ENCODE measurements at places on chromosomes 2 and 18. TPM values are rescaled to one million over a fixed set of nuclear protein-coding genes. Genes with fewer than 3 reads are reported as not detected.

DNA sequence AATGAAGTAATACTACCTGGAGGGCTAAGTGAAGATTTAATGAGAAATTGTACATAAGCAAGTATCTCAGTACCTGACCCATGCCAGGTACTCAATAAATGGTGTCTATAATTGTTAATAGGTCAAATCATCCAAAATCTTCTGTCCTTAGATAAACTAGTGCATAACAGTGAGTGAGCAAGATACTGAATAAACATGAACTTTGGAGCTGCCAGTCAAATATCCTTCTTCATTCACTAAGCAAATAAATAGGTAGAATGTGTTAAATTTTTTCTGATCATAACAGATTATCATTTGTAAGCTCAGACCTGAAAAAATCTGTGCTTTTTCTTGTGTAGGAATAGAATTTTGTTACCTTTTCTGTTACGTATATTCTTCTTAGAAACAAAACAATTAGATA lies 39.6 kb downstream of the RAB3GAP1 start:
- H3K36me3 ChIP-seq: no peaks in the 10 kb centered on the region
- H3K4me3 ChIP-seq: no peak overlapping the region
- H3K4me1 ChIP-seq: peaks cover 44% of the 10 kb centered on the region
- H3K27me3 ChIP-seq: no peaks in the 10 kb centered on the region

- no peak for DNase-seq
- H3K27ac ChIP-seq: no peak overlapping the region
- H3K4me1 ChIP-seq: no peaks in the 10 kb centered on the region
- no peak overlapping the region for H3K4me3 ChIP-seq
Measured at GRCh38 chr2:134952608-134953007, 34.0 kb downstream of the CCNT2 start.

- no peak for DNase-seq
- H3K4me1 ChIP-seq: peaks cover 19% of the 10 kb centered on the region
- peaks cover 3% of the 10 kb centered on the region for H3K36me3 ChIP-seq
- no peaks in the 10 kb centered on the region for H3K27me3 ChIP-seq
- no peak overlapping the region for H3K4me3 ChIP-seq
Measured at GRCh38 chr2:97870396-97870843, 125.3 kb downstream of the TMEM131 start.

DNA sequence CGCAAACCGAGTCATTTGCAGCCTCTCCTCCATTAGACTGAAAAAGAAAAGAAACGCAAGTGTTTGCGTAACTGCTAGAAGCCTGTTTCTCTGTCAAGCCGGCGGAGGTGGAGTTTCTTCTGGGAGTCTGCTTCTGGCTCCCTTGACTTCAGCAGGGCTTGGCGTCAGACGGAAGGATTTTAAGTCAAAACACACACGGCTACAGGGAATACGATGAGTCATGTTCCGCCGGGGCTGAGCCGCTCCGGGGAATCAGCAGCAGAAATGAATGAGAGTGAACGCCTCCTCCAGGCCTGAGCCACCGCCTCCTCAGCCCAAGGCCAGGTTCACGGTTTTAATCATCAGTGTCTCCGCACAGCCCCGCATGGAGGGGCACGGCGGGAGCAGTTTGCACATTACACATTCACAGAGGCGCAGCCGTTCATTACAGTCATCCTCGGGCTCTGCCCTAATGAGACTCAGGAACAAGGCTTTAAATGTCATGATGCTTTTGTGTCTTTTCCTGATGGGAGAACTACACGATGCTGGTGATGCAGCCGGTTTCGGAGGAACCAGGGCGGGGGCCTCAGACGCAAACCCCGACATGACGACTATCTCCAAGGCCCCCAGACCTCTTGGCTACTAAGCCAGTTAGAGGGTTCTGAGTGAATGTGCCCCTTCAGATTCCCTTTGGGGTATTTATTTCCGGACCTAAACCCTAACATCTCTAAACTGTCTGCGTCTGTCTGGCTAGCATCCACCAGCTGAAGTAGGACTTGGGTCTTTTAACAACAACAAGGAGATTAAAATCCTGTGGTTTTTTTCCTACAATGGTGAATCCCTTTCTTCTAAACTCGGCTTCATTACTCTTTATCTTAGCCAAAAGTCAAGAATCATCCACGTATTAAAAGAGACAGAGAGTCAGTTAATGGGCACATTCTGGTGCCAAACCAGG lies 11.1 kb upstream of the SCG2 start:
- peak; percentile 78 for DNase-seq
- no peak overlapping the region for H3K27ac ChIP-seq
- no peaks in the 10 kb centered on the region for H3K36me3 ChIP-seq

DNA sequence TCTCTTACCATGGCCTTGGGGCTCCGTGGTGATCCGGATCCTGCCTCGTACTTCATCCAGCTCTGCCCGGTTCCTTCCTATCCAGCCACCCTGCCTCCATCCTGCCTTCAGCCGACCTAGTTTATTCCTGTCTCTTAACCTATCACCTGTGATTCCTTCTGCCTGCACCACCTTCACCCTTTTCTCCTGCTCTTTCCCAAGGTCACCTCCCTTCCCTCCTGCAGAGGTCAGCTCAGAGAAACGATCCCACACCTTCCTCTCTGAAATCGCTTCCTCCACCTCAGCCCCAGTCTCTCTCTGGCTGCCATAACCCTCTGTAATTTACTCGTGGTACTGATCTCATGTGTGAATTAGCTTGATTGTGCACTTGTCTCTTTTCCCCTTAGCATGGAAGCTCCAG lies 23.5 kb upstream of the LAPTM4A start:
- H3K4me1 ChIP-seq: peaks cover 16% of the 10 kb centered on the region
- H3K27ac ChIP-seq: peak overlapping the region; percentile 23
- no peaks in the 10 kb centered on the region for H3K36me3 ChIP-seq
- no peaks in the 10 kb centered on the region for H3K27me3 ChIP-seq

GRCh38 chr2:36178384-36178783 lies 177.2 kb upstream of the CRIM1 start:
- no peaks in the 10 kb centered on the region for H3K4me1 ChIP-seq
- no peaks in the 10 kb centered on the region for H3K36me3 ChIP-seq
- no peaks in the 10 kb centered on the region for H3K27me3 ChIP-seq
- no peak for DNase-seq

- DNase-seq: no peak
- peak overlapping the region; percentile 90 for H3K27ac ChIP-seq
- peaks cover 69% of the 10 kb centered on the region for H3K4me1 ChIP-seq
- no peak overlapping the region for H3K4me3 ChIP-seq
- no peaks in the 10 kb centered on the region for H3K36me3 ChIP-seq
- H3K27me3 ChIP-seq: no peaks in the 10 kb centered on the region
Measured at GRCh38 chr2:41937464-41937906, 110.3 kb upstream of the PKDCC start.

DNA sequence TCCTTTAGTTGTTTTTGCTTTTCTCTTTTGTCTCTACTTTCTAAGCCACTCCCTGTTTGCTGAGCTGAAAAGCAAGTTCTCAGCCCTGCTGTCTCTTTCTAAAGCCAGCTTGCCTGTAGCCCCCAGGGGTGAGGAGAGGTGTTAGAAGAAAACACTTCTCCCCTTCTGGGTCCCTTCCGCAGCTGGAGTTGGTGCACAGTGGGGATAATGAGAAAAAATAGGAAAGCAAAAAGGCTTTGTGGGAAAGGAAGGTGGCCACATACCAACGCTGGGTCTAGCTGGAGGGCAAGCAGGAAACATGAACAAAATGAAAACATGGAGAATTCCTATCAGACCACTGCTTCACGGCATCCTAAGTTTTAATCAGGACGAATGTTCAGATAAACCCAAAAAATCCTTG lies 15.5 kb upstream of the SLC20A1 start:
- no peaks in the 10 kb centered on the region for H3K27me3 ChIP-seq
- peaks cover 14% of the 10 kb centered on the region for H3K4me1 ChIP-seq
- no peaks in the 10 kb centered on the region for H3K36me3 ChIP-seq
- no peak overlapping the region for H3K27ac ChIP-seq
- DNase-seq: no peak
- H3K4me3 ChIP-seq: no peak overlapping the region

DNA sequence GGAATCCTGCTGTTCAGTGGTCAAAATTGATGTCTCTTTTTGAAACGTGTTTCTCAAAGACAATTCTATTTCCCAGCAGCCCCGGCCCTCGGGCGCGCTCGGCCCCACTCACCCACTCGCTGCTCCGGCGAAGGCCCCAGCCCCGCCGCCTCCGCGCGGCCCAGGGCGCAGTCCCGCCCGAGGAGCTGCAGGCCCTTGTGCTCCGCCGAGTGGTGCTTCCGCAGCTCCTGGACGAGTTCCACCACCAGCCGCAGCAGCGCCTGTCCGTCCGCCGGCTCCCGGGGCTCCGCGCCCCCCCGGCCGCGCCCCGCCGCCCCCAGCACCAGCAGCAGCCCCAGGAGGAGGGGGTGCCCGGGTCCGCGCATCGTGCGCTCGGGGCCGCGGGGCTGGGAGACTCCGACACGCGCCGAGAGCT lies 413 bp downstream of the ALKAL2 start:
- no peak for DNase-seq
- no peaks in the 10 kb centered on the region for H3K27me3 ChIP-seq
- no peak overlapping the region for H3K27ac ChIP-seq
- H3K4me1 ChIP-seq: peaks cover 4% of the 10 kb centered on the region
- H3K4me3 ChIP-seq: peak overlapping the region; percentile 26
- H3K36me3 ChIP-seq: no peaks in the 10 kb centered on the region

GRCh38 chr2:205848601-205849000 lies 166.3 kb downstream of the NRP2 start:
- no peak overlapping the region for H3K27ac ChIP-seq
- no peak overlapping the region for H3K4me3 ChIP-seq
- H3K36me3 ChIP-seq: no peaks in the 10 kb centered on the region
- DNase-seq: no peak

DNA sequence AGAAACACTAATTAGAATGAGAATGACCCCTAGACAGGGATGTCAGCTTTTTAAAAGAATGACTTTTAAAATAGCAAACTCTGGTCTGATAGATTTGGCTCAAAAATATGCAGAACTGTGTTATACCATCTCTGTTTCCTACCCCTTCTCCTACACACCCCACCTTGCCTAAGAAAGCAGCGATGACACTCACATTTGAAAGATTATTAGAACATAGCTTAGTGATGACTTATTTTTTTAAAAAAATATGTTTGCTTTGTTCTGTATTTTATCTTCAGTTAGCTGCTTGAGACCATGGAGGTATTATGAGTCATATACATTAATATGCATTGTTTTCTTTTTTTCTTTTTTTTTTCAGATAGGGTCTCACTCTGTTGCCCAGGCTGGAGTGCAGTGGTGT lies 176.7 kb upstream of the TPO start:
- H3K4me3 ChIP-seq: no peak overlapping the region
- H3K36me3 ChIP-seq: no peaks in the 10 kb centered on the region
- H3K27me3 ChIP-seq: no peaks in the 10 kb centered on the region
- no peaks in the 10 kb centered on the region for H3K4me1 ChIP-seq

GRCh38 chr2:133791191-133791590 lies 222.9 kb upstream of the NCKAP5 start:
- H3K36me3 ChIP-seq: no peaks in the 10 kb centered on the region
- no peak overlapping the region for H3K27ac ChIP-seq
- H3K4me3 ChIP-seq: no peak overlapping the region
- H3K27me3 ChIP-seq: no peaks in the 10 kb centered on the region

GRCh38 chr2:226607379-226607778 lies 192.2 kb downstream of the IRS1 start:
- H3K4me3 ChIP-seq: no peak overlapping the region
- H3K27ac ChIP-seq: no peak overlapping the region
- H3K27me3 ChIP-seq: no peaks in the 10 kb centered on the region
- DNase-seq: no peak
- H3K36me3 ChIP-seq: no peaks in the 10 kb centered on the region

DNA sequence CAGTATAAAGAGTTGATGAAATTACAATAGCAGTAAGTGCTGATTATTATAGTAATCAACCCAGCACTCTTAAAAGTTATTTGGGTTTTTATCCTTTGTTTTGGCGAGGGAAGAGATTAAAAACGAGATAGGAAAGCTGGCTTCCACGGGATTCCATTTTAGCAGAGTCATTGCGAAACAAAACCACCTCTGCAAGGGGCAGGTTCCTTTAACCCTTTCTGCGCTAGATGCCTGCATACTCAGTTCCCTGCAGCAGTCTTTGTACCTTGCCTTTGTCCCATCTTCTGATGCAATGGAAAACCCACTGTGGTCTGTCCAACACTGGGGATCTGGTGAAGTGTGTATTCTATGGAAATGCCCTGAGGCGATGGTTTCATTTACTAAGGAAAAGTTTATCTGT lies 2.7 kb downstream of the YPEL5 start:
- no peaks in the 10 kb centered on the region for H3K36me3 ChIP-seq
- peak; percentile 62 for DNase-seq
- H3K4me3 ChIP-seq: no peak overlapping the region

DNA sequence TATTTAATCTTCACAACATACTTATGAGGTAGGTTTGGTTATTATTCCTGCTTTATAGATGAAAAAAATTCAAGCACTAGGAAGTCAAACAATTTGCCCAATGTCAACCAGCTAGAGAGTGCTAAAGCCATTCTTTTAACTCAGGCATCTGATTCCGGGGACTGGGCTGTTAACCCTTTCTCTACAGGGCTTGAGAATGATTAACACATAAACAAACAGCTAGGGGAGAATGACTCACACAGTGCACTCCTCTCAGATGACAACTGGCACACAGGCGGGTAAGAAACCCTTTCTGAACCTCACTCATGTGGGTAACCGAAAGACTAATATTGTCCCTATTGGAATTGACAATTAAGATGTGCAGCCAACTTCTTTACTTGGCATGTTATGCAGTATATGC lies 86.3 kb upstream of the FSHR start:
- H3K4me1 ChIP-seq: no peaks in the 10 kb centered on the region
- H3K4me3 ChIP-seq: no peak overlapping the region
- no peak for DNase-seq
- no peak overlapping the region for H3K27ac ChIP-seq

GRCh38 chr18:32439241-32439640 lies 31.4 kb downstream of the GAREM1 start:
- H3K27me3 ChIP-seq: no peaks in the 10 kb centered on the region
- no peaks in the 10 kb centered on the region for H3K4me1 ChIP-seq
- no peak for DNase-seq
- no peak overlapping the region for H3K4me3 ChIP-seq
- no peak overlapping the region for H3K27ac ChIP-seq

The SH3RF3 gene
- total RNA-seq: 1.1 TPM

The SERPINB10 gene
- not detected for total RNA-seq

The REG3G gene
- total RNA-seq: not detected

The SPATA3 gene
- not detected for total RNA-seq

The L3MBTL4 gene
- total RNA-seq: 0.23 TPM

Data from Caco-2 (cell line).